Activated CD4-positive, alpha-beta memory T cell treated with anti-CD3 and anti-CD28 coated beads, Interleukin-2, amount 10 ng/mL, durations not matched to agents 7 days and 5 days (primary cell): ENCODE measurements at places on chromosomes 16 and 17.

GRCh38 chr16:31477220-31478216 lies 5.4 kb upstream of the SLC5A2 start:
- peak; percentile 42 for DNase-seq

GRCh38 chr17:15384142-15384787 lies 42.9 kb upstream of the TEKT3 start:
- no peak for DNase-seq

DNA sequence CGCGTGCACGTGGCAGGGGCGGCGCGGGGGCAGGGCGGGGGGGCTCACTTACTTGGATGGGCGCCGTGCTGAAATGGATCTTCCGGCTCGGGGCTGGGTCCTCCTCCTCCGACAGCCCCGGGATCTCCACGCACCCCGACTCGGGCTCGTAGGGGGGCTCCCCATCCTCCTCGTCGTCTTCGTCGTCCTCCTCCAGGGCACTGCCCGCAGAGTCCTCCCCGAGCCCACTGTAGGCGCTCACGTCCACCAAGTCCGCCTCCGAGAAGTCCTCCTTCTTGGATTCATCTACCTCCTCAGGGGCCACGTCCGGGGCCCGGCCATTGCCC lies 1.4 kb downstream of the PPP1R9B start:
- no peak for DNase-seq

- DNase-seq: peak; percentile 30
Measured at GRCh38 chr16:24253192-24253591, 2.9 kb upstream of the CACNG3 start.

GRCh38 chr17:1496869-1497268 lies 4.4 kb upstream of the MYO1C start:
- DNase-seq: no peak

- no peak for DNase-seq
Measured at GRCh38 chr16:22014271-22014873, 6.5 kb downstream of the MOSMO start.

DNA sequence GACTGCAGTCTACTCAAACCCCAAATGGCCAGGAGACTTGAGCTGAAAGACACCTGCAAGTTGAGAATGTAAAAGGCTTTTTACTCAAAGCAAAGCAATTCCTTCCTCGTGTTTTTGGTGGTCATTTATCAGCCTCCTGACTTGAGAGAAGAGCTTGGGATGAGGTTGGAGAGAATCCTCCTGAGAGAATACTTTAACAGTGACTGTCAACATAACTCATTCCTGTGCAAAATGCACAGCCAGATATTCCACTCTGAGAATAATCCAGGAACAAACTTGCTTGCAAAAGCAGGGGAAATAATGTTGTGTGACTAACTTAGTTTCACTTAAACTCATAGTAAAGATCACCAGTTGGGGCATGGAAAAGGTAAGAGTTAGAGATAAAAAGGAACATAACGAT lies 53.4 kb downstream of the SNTB2 start:
- no peak for DNase-seq

DNA sequence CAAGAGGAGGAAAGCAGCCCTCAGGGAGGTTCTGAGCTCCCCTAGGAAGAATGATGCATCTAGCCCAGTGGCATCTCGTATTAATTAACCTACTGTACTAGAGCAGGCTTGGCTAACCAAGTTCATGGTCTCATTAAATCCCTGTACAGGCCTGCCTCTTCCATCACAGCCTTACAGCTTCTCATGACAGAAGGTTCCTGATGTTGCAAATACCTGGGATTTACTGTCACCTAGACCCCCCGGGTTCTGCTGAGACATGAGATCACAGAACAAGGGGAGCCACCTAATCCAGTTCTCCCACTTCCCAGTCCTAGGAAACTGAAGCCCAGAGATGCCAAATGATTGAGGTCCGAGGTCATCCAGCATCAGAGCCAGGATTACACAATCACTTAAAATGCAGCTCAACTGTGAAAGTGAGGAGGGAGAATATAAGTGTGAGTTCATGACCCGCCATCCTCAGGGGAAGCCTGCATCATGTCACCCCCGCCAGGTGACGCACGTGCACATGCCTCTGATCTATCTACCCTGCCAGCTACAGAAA lies 23.9 kb downstream of the ACLY start:
- no peak for DNase-seq

DNA sequence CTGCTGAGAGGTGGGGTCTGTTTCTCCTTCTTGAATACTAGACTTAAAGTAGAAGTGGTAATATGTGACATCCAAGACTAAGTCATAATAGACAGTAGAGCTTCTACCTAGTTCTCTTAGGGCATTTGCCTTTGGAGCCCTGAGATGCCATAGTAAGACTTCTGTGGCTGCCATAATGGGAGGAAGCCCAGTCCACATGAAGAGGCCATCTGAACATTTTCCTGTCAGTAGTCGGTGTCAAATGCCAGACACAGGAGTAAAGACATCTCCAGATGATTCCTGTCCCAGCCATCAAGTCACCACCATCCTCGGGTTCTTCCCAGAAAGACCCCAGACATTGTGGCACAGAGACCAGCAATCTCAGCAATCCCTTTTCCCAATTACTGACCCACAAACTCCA lies 58.1 kb upstream of the IRX6 start:
- DNase-seq: no peak
